Small intestine (tissue), 16 donors: ENCODE measurements at places on chromosomes 16 and 17. TPM values are rescaled to one million over a fixed set of nuclear protein-coding genes. Genes with fewer than 3 reads are reported as not detected.
A peak's percentile ranks its signal among the peaks of the same experiment; 100 is the strongest.

SUMO2 gene
- 305 TPM for polyA plus RNA-seq

COPZ2 gene
- polyA plus RNA-seq = not detected

IGF2BP1 gene
- not detected for polyA plus RNA-seq

ABCA8 gene
- 1.5 TPM for polyA plus RNA-seq

NGFR gene
- 22.8 TPM for polyA plus RNA-seq

RAD51C gene
- 6.9 TPM for polyA plus RNA-seq

SLC16A13 gene
- polyA plus RNA-seq = 11.2 TPM

NPIPA3 gene
- 0.21 TPM for polyA plus RNA-seq

DNA sequence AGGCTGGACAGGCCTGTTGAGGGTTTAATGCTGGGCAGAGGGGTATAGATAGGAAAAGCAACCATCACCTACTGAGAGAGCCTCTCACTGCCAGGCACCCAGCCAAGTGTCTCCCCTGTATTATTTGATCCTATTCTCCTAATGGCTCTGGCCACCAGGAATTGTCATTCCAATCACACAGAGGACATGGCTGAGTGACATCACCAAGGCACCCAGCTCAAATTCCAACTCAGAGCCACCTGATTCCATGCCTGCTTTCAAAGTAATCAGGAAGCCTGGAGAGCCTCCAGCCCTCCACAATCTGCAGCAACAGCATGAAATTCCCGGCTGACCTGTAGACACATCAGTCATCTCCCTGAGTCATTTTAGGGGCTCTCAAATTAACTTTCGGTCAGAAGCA, 368.9 kb upstream of the C16orf82 start:
- H3K27ac ChIP-seq = no peak overlapping the region
- no peaks in the 10 kb centered on the region for H3K4me1 ChIP-seq
- H3K4me3 ChIP-seq = no peak overlapping the region
- DNase-seq = no peak
- no peaks in the 10 kb centered on the region for H3K36me3 ChIP-seq

DNA sequence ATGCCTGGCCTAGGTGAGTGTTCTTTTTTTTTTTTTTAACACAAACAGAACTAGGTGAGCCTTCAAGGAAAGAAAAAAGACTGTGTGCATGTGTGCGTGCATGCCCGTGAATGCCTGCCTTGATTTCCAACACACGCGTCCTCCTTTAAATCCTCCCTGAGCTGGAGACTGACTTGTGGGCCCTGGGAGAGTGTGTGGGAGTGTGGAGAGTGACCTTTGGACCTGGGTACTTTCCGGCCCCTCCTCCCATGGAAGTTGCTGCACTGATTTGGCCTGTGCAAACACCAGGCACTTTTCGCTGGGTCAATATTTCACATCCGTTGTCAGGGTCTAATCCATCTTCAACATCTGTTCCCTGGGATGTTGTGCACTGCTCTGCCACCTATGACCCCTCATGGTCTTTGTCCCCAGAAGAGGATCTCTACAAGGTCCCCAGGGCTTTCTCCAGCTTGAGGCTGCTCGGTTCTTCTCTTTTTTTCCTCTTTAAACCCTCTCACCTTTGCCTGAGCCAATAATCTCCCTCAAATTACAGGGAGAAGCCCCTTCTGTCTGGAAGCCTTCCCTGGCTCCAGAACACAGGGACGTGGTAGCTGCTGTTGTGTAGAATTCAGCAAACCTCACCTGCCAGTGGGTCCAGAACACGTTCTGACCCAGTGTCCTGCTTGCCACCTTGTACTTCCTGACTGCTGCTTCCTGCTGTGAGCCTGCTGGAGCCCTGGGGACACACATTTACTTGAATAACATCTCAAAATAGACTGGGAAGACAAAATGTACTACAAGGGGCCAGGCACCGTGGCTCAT, 20.8 kb upstream of the ATP5MC1 start:
- no peaks in the 10 kb centered on the region for H3K36me3 ChIP-seq
- H3K4me3 ChIP-seq = no peak overlapping the region
- DNase-seq = peak; percentile 95
- peaks cover 15% of the 10 kb centered on the region for H3K4me1 ChIP-seq

- no peak overlapping the region for H3K27ac ChIP-seq
- no peak overlapping the region for H3K4me3 ChIP-seq
- DNase-seq = no peak
- no peaks in the 10 kb centered on the region for H3K36me3 ChIP-seq
- no peaks in the 10 kb centered on the region for H3K4me1 ChIP-seq
Measured at GRCh38 chr17:11278992-11279270, 37.9 kb downstream of the SHISA6 start.

- peak overlapping the region; percentile 98 for H3K27ac ChIP-seq
- peaks cover 11% of the 10 kb centered on the region for H3K4me1 ChIP-seq
- peaks cover 17% of the 10 kb centered on the region for H3K36me3 ChIP-seq
- no peaks in the 10 kb centered on the region for H3K27me3 ChIP-seq
Measured at GRCh38 chr17:64505340-64506200, 519 bp downstream of the DDX5 start.

- no peak overlapping the region for H3K4me3 ChIP-seq
- no peak overlapping the region for H3K27ac ChIP-seq
- no peaks in the 10 kb centered on the region for H3K27me3 ChIP-seq
Measured at GRCh38 chr16:49757559-49758069, 98.3 kb downstream of the ZNF423 start.

GRCh38 chr16:66204756-66205155, 161.7 kb upstream of the CDH5 start:
- no peaks in the 10 kb centered on the region for H3K4me1 ChIP-seq
- no peak overlapping the region for H3K27ac ChIP-seq
- H3K27me3 ChIP-seq = no peaks in the 10 kb centered on the region

DNA sequence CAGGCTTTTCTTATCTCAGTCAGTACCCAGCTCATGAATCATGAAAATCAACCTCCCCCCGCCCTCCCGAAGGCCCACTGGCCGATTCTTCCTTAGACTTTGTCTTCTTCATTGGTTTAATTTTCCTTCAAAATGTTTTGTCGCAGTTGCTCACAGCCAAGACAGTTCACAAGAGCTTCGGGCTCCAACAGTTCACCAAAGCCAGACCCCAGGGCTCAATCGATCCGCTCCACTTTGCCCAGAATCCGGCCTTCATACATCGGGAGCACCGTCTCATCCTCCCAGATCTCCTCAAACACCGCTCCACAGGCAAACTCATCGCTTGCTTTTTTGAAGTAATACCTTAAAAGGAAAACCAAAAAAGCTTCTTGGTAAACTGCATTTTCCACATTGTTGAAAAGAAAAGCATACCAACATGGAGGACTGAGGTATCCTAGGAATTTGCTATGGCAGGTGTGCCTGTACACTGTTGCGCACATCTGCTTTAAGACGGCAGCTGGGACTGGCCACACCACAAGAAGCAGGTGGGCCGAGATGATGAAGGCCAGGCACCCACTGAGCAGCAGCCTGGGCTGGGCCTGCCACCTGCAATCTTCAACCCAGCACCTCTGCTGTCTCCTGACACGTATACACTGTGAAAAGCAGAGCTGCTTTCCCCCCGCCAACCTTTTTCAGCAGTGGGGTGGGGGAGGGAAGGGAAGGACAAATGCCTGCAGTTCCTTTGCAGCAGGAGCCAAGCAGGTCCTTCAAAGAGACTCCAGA, 31.5 kb downstream of the AXIN2 start:
- no peak overlapping the region for H3K4me3 ChIP-seq
